ENCODE measurements at places on chromosomes 4 and X.

DNA sequence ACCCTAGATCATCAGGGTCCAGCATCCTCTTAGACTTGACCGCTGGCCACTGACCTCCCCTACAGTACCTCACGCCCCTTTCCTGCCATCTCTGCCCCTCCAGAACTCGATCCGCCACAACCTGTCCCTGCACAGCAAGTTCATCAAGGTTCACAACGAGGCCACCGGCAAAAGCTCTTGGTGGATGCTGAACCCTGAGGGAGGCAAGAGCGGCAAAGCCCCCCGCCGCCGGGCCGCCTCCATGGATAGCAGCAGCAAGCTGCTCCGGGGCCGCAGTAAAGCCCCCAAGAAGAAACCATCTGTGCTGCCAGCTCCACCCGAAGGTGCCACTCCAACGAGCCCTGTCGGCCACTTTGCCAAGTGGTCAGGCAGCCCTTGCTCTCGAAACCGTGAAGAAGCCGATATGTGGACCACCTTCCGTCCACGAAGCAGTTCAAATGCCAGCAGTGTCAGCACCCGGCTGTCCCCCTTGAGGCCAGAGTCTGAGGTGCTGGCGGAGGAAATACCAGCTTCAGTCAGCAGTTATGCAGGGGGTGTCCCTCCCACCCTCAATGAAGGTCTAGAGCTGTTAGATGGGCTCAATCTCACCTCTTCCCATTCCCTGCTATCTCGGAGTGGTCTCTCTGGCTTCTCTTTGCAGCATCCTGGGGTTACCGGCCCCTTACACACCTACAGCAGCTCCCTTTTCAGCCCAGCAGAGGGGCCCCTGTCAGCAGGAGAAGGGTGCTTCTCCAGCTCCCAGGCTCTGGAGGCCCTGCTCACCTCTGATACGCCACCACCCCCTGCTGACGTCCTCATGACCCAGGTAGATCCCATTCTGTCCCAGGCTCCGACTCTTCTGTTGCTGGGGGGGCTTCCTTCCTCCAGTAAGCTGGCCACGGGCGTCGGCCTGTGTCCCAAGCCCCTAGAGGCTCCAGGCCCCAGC is 5.2 kb downstream of the FOXO4 start:
- DNase-seq = no peak

GRCh38 chrX:121655276-121655675 is 607.9 kb downstream of the GLUD2 start:
- no peak for DNase-seq

GRCh38 chrX:122869171-122869570 is 314.9 kb upstream of the GRIA3 start:
- DNase-seq = no peak

DNA sequence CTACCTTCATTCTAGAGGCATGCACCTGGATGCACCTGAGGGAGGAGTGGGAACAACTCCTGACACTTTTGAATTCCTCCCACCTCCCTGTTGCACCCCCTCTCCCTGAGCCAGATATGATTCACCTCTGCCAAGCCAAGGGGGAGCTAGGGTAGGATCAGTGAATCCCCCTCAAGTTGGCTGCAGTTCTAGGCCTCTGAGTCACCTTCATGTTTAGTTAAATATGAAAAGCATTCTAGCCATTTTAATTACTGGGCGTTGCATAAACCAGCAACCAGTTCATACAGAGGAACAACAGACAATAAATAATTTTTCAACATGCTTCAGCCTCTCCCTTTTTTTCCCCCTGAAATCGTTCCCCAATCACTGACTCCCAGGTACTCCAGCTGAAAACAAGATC is 1440.2 kb downstream of the ADGRL3 start:
- no peak for DNase-seq

DNA sequence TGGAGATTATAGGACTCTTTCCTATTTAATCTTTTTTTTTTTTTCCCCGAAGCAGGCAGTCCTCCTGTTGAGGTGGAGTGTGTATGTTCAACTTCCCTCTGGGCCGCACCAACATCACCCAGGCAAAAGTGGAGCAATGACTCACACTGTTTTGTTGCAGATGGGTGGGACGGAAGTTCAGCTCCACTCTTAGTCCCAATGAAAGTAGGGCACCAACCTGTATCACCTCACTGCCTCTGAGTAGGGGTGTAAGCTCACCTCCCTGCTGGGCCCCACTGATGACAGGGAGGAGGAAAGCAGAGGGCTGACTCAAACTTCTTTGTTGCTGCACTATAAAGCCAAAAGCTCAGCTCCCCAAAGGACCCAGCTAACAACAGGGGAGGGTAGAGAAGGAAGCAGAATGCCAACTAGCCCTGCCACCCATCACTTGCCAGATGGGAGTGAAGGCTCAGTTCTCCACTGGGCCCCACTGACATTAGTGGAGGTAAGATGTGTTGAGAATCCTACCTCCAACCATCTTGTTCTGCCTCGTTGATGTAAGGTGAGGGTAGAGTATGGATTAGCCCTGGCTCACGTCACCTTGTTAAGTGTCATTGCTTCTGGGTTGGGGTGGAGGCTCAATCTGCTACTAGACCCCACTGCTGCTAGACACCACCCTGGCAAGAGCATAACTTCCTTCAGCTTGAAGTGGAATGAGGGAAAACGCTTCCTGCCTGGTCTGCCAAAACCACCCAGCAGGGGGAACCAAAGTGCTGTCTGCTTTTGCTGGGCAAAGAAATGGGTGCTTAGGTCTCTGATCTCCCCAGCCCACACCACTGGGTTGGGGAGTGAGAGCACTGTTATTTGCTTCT is 14.1 kb downstream of the RPS6KA3 start:
- peak; percentile 4 for DNase-seq

GRCh38 chr4:6926681-6927478 is 17.3 kb downstream of the TBC1D14 start:
- no peak for DNase-seq

DNA sequence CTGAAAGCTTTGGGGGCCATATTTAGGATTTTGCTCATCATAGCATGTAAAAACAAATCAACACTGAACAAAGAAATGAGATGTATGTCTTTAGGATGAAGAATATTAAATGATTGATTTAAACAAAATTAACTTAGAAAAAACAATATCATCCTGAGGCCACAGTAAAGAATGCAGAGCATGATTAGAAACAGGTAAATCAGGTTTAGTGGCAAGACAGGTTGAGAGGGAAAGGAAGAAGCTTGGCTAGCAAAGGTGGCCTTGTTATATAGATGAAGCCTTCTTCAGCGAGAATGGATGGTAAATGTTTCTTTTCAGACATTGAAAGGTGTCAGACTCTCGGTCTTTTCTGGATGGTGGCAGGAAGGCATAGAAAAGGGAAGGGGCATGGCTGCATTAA is 11.9 kb upstream of the MAGEB16 start:
- no peak for DNase-seq

GRCh38 chr4:164606478-164606877 is 147.5 kb upstream of the SMIM31 start:
- DNase-seq = no peak

- DNase-seq = no peak
Measured at GRCh38 chr4:108502356-108502755, 118.0 kb upstream of the RPL34 start.

DNA sequence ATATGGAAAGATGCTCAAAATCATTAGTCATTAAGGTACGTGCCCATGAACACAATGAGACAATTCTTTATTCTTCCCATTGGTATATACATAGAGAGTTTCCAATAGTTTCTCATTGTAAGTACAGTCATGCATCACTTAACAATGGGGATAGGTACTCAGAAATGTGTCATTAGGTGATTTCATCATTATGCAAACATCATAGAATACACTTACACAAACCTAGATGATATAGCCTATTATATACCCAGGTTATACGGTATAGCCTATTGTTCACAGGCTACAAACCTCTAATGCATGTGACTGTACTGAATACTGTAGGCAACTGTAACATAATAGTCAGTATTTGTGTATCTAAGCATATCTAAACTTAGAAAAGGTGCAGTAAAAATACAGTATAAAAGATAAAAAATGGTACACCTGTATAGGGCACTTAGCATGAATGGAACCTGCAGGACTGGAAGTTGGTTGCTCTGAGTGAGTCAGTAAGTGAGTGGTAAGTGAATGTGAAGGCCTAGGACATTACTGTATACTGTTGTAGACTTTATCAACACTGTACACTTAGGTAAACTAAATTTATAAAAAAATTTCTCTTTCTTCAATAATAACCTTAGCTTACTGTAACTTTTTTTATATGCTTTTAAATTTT is 49.6 kb downstream of the KLHL13 start:
- DNase-seq = no peak

DNA sequence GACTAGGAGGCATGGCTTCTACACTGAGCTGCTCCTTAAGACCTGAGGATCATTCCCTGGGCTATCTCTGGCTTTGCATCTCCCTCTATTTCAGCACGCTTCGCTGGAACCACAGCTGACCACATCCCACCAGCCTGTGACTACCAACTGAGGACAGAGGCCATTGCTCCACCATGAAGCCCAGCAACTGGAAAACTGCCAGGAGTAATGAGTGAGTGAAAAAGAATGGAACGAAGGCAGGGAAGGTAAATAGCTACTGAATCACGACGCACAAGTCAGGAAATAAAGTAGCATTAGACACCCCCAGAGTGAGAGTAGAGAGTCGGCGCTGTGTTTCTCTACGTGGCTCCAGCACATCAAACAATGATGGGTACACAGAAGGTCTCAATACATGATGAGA is 314.7 kb downstream of the LDB2 start:
- no peak for DNase-seq

GRCh38 chr4:73426666-73427065 is 9.4 kb upstream of the AFP start:
- no peak for DNase-seq

DNA sequence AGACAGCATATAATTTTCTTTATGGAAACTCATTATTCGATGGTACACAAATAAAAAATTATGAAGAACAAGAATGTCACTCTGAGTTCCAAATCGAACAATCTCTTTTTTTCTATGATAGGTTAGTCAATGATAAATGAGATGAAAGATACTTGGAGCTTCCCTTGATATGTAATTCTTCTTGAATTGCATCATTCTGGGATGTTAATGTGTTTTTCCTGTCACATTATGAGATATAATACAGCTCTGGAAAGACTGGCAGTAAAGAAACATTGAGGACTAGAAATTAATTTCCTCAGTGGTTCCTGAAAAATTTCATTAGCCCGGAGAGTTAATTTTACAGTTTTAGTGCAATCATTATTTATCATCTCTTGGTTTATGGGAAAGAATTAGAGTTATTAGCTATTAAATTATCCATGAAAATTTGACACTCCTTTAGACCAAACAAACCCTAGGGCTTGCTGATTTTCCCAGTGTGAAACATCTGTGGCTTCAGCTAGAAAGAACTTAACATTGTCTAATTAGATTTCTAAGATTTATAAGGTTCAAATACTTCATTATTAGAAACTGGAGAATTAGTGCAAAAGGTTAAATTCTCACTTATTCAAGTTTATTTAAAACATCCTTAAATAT is 1546.6 kb upstream of the TENM3 start:
- DNase-seq = no peak

GRCh38 chr4:111187108-111187507 is 564.2 kb upstream of the PITX2 start:
- DNase-seq = no peak

DNA sequence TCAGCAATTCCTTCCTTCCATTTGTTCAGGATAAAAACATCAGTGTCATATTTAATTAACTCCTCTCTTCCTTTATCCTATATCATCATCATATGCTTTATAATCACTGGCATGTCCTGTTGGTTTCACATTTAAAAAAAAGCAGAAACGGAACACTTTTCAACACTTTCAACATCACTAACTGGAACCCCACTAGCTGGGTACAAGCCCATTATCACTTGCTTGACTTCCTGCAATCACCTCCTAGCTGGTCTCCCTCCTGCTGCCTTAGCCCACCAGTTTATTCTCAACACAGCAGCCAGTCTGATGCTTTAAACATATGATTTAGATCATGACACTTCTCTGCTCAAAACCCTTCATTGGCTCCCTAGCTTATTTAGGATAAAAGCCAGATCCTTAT is 116.4 kb upstream of the LSM6 start:
- no peak for DNase-seq

DNA sequence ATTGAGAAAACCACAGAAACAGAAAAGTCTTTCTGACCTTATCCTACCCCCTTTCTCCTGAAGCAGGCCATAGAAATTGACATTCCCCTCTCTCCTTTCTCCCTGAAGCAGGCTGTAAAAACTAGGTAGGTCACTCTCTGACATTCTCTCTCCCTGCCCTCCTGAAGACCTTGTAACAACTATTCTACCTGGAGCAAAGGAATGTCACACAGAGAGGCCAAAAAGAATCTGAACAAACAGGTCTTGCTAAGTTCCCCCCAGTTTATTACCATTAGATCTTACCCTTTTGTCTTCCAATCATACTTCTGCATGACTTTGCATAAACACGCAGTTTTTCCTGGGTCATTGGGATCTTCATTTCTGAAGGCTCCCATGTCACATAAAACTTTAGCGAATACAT is 198.3 kb upstream of the GYPA start:
- DNase-seq = no peak

DNA sequence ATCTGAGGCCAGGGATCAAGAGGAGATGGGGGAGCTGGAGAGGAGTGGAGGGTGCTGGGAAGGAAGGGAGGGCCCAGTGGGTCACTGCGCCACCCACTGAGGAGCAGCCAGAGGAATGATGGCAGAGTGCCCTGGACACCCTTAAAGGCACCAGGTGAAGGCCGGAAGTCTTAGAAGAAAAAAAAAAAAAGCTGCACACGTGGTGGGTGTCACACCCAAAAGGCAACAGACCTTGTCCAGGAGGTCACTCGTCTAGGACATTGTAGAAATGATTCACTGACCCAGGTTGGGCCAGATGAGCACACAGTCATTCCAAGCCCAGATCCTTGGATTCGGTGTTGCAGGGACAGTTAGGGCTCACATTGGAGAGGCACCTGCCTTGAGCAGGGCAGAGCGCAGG is 93.5 kb upstream of the TRIM2 start:
- no peak for DNase-seq

GRCh38 chr4:168496834-168497233 is at the start of gene PALLD:
Gene PALLD, plus strand, starts transcription at chr4:168497052.
- DNase-seq = no peak

DNA sequence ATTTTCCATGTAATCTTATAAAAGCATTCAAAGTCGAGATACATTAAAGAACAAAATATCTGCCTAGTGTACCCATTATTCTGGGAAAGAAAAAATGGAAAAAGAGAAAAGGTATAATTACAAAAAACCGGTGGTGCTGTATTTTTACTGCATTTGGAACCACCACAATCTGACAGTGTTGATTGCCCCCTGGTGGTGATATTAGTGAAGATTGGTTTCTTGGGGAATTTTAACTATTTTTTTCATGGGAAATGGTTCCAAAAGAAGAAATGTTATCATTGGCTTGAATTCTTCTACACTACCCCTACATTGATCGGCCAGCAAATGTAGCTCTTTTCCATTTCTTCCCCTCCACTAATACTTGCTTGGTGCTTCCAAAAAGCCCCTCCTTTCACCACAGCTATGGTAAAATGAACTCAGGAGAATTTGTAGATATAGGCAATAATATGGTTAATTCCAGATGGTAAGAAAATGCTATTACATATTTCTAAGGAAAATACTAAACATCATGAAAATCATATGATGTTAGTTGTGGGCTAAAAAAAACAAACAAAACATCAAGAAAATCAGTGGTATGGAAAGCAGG is 50.0 kb downstream of the COX18 start:
- DNase-seq = peak; percentile 8
